ENCODE measurements at places on chromosomes 12 and 14.

GRCh38 chr12:11688379-11688778, 38.9 kb downstream of the ETV6 start:
- DNase-seq, result no peak

DNA sequence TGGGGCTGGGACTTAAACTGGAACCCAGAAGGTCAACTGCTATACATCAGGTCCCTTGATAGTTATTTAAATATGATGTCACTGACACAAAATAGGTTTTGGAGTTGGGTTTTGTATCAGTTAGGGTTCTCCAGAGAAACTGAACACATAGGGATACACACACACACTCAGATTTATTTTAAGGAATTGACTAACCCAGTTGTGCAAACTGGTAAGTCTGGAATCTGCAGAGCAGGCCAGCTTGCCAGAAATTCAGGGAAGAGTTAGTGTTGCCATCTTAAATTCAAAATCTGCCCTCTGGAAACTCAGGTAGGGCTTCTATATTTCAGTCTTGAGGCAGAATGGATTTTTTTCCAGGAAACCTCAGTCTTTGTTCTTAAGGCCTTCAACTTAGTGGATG, 36.9 kb downstream of the MAPK1IP1L start:
- no peak for DNase-seq

DNA sequence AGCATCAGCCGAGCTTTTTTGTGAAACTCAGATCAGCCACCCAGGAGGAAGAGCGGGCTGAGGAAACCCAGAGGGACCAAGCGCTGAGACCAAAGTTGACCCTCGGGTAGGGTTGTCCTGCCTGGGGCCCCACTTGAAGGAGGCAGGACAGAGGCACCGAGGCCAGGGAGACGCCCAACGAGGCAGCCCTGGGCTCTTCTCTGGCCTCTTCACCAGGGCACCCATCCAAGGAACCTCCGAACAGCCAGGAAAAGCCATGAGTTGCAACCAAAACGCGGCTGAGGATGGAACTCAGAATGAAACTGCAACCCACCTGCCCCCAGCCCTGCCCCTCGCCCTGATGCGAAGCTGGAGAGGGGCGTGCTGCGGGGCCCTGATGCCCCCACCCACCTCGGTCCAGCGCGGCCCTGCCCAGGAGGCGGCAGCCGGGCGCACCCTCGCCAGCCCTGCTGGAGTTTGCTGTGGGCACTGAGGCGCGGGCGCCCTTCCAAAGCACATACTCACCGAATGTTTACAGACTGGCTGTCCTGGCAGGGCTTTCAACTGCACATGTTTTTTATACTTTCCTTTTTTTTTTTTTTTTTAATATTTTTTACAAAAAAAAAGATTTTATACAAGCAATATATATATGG, 41.9 kb downstream of the JDP2 start:
- no peak for DNase-seq

DNA sequence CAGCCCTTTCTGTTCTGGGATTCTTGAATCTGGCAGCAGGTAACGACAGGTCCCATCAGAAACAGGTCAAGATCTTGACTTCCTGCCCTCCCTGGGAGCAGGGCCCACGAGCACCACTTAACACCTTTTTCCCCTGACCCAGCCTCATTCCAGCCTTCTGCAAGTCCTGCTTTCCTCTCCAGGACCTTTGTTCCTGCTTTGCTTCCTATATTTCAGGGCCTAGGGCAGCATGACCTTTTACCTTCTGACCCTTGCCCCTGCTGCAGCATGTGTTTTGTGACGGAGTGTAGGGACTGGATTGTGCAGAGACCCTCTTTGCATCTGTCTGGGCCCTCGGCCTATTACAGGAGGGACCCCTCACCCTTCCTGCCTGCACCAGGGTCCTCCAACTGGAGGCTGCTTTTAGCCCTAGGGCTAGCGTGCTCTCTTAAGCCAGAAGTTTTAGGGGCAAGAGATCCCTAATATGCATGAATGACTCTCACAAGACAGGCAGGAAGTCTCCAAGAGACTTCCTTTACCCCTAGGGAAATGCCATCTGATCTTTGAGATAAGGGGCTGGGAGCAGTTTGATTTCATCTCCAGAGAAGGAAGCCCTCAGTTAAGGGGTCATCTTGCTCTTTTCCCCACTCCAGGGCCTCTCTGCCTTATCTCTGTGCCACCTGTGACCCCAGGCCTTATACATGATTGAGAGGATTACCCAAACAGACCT, 209.4 kb upstream of the BCL2L14 start:
- DNase-seq, result no peak

DNA sequence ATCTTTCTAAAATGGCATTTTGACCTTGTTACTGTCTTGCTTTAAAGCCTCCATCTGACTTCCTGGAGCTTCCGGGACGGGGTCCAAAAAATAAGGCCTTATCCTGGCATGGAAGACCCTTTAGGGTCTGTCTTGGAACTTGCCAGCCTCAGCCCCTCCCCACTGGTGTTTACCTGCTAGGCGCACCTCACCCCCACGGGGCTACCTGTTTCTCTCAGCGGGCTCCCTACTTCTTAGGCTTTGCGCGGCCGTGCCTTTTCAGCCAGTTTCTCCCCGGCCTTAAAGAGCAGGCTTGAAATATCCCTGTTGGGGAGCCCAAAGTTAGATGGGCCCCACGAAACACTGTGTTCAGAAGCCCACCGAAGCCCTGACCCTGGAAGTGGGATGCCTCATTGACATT, 5.1 kb downstream of the RTL1 start:
- no peak for DNase-seq

GRCh38 chr12:113402586-113403260, 964 bp downstream of the SDS start:
- no peak for DNase-seq

- no peak for DNase-seq
Measured at GRCh38 chr12:53063708-53064612, 14.1 kb downstream of the TNS2 start.

DNA sequence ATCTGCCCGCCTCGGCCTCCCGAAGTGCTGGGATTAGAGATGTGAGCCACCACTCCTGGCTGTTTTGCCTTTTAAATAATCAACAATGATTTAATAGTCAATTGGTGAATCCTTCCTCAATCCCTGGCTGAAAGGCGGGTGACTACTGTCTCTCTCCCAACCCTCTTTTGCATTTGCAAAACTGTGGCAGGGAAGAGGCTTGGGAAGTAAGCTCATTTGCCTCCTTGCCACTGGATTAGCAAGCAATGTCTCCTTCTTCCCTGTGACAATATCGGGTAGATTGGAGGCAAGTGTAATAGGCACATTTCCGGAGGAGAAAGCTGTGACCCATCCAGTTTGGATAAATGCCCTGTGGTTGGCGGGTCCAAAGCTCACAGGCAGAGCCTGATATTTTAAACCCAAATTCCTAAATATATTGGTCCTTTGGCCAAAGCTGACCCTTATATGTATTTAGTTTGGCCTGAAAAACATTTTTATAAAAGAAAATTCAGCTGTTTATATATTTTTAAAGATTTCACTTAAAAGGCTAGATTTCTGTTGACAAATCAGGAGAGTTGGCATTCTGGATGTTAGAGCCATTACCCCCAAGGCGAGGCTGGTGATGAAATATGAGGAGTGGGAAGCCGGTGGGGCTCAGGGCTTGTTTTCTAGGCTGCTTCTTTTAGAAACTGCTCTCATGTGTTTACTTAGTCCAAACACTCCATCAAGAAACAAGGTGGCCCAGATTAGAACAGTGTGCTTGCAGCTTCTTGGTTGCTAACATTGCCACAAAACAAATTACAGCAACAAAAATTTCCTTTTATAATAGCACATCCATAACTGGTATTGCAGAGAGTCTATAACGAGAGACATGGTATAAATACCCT, 646.9 kb upstream of the TMEM132C start:
- no peak for DNase-seq

GRCh38 chr14:22534547-22534946, 54.5 kb downstream of the DAD1 start:
- DNase-seq, result no peak

DNA sequence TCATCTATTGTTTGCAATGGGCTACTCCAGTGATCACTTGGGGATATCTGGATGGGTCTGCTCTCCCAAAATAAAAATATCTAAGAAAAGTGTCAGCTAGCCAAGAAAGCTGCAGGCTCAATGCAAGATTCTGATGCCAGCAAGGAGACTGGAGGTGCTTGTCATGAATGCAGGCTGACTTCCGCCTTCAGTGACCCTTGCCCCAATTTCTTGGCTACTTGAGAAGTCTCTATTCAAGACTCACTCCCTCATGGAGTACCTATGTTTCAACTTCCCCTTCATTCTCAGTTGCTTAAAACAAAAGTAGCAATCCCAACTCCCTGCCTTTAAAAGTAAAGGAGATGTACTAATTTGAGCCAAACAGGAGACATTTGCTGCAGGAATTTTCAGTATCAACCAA, 123.9 kb downstream of the GPR65 start:
- DNase-seq, result no peak

- no peak for DNase-seq
Measured at GRCh38 chr12:95605087-95605486, 53.8 kb upstream of the USP44 start.

DNA sequence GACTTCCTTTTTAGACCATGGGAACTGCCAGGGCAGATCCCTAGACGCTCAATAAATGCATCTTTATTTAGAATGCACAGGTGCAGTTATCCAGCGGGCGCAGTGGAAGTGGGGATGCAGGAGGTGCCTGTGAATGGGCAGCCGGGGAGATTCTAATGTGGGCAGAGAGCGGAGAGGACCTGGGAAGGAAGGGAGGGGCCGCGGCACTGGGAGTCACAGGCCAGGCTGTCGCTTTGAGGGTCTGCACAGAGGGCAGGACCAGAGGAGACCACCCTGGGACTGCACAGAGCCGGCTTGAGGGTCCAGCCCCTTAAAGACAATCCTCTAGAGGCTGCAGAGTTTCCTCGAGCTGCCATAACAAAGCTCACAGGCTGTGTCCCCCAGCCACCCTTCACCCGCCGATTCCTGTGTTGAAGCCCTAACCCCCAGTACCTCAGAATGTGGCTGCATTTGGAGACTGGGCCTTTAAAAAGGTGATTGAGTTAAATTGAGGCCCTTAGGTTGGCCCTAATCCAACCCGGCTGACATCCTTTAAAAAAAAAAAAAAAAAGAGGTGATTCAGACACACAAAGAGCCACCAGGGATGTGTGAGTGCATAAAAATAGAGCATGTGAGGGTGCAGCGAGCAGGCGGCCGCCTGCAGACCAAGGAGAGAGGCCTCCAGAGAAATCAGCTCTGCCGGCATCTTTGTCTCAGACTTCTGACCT, 44.4 kb upstream of the PPP2R5C start:
- no peak for DNase-seq

- DNase-seq, result no peak
Measured at GRCh38 chr14:88463318-88463717, 77.9 kb downstream of the SPATA7 start.

- no peak for DNase-seq
Measured at GRCh38 chr12:30763053-30763452, 8.3 kb upstream of the CAPRIN2 start.

DNA sequence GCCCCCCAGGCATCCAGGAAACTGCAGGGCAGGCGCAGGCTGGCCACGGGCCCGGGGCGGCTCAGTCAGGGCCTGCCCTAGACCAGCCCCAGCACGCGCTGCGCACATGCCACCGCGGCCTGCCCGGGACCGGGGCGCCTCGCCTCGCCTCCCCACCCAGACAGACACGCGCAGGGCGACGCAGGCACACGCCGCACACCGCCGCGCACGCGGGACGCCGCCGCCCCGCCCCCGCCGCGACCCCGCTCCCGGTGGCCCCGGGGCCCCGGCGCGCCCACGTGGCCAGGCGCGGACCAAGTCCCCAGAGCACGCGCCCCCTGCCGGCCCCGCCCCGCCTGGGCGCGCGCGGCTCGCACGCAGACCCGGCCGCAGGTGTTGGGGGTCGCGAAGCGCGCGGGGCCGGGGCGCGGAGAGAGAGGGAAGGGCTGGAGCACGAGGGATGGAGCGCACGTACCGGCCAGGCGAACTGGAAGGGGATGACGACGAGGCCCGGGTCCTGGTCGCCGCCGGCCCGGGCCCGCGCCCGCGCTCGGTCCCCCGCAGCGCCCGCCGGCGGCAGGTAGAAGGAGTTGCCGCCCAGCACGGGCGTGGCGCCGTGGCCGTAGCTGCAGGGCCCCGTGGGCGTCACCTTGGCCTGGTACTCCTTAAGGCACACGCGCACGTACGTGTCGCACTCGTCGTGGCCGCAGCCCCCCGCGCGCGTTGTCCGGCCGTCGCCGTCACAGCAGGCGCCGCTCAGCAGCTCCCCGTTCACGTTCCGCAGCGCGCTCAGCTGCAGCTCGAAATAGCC, 1.1 kb downstream of the JAG2 start:
- no peak for DNase-seq

DNA sequence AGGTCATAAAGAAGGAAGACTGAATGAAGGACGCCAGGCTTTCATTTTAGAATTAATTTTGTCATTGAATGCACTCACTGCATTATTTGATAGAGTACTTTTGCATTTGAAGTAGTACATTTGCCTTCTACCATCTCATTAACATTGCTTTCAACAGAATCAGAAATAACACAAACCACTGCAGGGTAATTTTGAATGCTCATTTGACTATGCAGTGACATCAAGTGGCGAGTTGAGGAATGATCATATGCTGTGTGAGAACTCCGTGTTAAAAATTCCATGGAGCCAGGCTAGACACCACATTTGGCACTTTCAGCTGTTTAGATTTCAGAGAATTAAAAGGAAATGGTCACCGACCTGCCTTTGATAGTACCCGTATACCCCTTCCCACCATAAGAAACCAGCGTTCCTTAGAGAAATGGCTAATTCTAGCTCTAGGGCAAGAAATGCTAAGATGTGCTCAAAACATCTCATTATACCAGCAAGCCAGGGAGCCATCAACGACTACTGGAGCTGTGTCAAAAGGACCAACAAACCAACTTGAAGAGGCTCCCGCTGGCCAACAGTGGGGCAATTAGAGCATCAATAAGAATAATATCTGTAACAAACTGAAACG, 16.5 kb downstream of the HEBP1 start:
- DNase-seq, result no peak

DNA sequence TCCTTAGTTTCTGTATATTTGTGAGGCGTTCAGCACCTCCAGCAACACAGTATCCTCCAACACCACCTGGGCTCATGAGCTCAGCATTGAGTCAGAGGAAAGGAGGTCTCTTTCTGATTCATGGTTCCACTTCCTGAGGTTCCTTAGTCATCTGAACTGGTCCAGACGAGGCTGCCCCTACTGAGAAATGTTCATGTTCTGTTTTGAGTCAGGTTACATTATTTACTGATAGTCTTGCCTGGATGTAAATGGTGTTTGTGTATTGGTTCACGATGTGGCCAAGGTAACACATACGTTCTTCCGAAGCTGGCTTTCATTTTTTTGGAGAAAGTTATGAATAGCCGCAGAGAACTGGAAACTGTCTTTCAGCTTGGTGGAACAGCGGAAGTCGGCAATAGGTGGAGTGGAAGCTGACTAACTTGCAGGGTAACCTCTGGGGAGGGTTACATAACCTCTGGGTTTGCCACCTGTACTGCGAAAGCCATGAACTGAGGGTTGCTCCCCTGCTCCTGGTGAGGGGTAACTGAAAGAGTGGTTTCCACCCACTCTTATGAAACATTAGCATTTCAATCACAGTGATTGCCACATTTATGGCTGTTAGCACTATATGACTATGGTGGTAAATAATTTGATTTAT, 42.2 kb upstream of the MANSC4 start:
- DNase-seq, result peak; percentile 63

DNA sequence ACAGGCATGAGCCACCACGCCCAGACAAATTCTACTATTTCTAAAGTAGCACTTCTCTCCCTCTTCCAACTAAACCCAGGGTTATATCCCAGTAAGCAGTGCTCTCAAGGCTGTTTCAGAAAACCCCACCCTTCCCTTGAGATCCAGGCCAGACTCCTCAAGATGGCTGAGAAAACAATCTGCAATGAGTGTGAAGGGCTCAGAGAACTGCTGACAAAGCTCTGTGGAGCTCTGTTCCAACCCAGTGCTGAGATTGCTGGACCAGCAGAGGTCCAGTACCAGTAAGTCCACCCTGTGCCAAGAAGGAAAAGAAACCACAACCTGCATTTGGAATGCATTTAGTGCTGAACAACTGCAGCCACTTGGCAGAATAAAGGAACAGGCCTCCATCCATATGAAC, 3.7 kb upstream of the IFFO1 start:
- DNase-seq, result no peak
